ENCODE measurements at places on chromosomes 6 and 20.

DNA sequence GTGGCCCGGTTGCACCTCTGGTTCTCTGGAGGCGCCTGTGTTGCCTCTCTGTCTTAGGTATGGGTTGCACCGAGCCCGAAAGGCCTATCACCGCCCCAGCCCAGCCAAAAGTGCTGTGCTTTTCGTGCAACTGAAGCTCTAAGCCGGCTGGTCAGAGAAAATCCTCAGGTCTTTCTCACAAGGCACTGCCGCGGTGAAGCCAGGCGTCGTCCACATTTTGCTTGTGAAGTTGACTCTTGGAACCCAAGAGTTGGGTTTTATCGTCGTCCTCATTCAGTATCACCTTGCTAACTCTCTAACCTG is 726 bp upstream of the EMILIN3 start:
- DNase-seq, result no peak

- DNase-seq, result no peak
Observed at GRCh38 chr20:57653546-57653900, 33.3 kb upstream of the ZBP1 start.

DNA sequence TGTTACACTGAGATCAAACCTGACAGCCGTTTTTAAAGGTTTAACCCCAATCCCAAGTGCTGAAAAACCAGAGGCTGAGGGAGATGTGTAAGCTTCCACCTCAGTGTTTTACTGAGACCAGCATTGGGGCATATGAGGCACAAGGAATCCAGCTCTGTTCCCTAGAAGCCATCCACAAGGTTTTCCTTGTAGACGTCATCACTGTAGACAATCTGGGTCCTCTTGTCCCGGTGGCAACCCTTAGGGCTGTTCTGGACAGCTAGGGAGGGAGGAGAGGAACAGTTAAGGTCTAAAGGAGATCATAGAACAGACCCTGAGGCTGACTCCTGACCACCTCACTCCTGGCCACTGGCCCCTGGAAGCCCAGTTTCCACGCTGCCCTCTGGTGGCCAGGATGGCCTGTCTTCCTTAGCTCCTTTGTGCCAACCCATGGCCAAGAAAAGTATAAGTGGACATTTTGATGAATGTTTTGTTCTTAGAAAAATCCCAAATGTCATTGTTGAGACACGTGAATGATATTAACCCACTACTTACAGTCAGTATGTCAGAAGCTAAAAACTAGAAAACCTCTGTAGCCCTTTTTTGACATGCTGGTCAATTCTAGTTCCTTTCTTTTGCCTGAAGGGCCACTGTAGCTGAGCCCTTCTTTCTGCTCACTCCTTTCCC is 6.4 kb downstream of the CFB start:
- no peak for DNase-seq

DNA sequence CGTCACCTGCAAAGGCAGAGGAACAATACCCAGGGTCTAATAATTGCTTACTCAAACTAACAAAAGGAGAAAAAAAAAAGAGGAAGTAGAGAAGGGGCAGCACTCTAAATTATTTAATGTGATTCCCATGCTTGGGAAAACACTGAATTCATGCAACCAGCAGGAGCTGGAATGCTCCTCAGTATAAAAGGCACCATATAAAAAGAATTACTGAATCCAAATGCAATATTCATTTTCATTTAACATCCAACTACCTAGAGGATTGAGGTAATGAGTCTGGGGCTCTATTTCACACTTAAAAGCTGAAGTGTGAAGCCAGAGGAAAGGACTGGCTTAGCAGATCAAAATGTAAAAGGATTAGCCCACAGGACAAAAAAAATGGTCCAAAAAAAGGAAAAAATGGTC is 8.7 kb downstream of the B4GALT5 start:
- no peak for DNase-seq

- no peak for DNase-seq
Observed at GRCh38 chr6:24710519-24711303, 8.2 kb downstream of the C6orf62 start.

DNA sequence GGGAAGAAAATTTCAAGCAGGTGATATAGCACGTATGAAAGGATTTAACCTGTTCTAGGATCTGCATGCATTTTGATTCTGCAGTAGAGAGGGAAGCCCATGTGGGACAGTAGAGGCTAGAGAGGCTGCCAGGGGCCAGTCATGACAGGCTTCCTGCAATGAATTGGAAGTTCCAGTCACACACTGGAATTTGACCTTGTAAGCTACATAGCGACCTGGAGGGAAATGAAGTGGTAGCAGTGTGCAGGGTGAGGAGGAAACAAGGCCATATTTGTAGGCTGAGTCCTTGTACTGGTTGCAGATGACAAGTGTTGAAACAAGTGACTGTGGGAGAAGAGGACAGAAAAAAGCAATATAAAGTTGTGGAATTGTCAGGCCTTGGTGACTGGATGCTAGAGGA is 58.6 kb upstream of the OLIG3 start:
- no peak for DNase-seq

DNA sequence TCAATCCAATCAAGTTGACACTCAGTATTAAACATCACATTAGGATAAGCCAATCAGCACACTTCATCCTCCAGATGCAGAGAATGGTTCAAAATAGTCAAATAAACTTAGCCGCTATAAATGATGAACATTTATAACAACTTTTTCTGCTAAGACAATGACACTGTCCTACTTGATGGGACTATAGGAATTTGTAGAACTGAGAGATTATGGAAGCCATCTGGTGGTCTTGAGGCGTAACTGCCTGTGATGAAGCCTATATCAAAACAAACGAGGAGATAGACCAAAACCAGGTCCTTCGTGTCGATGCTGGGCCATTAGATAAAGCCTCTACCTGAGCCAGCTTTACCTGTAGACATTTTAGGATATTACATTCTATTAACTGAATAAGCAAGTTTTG is 631.1 kb downstream of the COL12A1 start:
- no peak for DNase-seq

DNA sequence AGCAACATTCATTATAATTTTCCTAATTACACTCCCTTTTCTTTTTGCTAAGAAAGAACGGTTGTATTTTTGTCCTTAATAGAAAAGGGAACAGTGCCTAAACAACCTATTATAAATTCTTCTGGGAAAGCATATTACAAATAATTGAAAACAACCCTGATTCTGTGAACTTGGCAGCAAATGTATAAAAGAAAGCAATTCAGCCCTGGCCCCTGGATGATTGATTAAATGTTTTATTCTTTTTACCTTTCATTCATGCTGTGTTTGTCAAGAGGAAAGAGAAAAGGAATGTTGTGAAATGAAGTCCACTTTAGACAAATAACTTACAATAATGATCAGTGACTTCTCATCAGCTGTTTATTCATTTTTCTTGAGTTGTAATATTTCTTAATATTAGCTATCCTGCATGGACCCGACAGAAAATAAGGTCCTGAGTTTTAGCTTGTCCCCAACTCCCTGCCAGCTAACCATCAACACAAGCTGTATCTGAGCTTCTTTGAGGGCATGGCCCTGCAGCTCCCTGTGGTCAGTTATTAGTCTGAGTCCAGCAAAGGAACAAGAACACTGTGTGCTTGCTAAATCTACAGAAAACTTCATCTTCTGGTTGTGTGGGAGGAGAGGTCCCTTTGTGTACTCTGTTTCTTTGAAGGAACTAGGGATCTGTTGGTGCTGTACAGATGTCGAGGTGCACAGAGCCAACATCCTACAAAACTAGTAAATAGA is 248.2 kb downstream of the LAMA2 start:
- DNase-seq, result no peak

DNA sequence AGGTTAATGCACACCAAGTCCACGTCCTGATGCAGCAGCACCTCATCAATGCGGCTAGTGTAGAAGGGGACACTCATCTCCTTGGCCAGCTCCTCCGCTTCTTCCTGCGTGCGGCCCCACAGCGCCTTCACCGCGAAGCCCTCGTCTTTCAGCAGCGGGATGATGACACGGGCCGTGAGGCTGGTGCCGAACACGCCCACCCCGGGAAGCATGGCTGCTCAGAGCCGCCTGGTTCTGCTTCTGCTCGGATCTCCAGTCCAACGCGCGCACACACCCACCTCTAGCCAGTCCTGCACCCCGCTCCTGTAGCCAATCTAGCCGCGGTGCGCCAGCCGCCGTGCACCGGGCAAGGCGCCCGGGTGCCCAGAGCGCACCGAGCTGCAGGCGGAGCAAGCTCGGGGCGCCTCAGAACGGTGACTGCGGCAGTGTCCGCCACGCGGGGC is 700 bp downstream of the GFOD1 start:
- no peak for DNase-seq

DNA sequence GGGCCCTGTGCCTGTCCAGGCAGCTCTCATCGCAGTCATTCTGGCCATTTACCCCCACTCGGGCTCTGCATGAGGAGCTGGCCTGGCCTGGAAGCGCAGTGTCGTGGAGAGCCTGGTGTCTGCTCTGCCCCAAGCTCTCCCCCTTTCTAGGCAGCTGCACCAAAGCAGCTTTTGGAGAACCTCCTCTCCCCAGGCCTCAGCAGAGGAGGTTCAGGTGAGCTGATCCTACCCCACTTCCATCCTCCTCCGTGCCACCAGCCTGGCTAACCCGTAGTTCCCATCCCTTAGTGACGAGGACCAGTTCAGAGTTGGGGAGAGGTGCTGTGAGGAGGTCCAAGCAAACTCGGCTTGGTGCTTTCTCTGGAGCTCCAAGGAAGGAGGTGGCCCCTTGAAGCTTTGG is 30.5 kb upstream of the PHACTR3 start:
- no peak for DNase-seq

- DNase-seq, result no peak
Observed at GRCh38 chr6:84763003-84763885, 1.2 kb downstream of the TBX18 start.

DNA sequence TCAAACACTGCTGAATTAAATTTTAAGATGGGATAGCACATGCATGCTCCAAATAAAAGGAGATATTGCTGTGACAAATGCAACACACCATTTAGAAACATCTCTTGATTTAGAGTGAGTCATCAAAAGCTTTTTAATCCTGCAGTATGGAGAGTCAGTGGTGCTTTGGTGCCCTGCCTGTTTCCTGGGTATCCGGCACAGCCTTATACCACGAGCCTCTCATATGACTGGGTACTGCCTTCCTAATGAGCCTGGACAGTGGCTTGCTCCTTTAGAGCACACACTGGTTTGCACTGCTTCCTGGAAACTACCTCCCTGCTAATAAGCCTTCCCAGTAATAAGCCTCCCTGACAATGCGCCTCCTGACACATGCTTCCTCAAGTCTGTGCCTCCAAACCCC is 65.3 kb upstream of the KCNK16 start:
- DNase-seq, result no peak

DNA sequence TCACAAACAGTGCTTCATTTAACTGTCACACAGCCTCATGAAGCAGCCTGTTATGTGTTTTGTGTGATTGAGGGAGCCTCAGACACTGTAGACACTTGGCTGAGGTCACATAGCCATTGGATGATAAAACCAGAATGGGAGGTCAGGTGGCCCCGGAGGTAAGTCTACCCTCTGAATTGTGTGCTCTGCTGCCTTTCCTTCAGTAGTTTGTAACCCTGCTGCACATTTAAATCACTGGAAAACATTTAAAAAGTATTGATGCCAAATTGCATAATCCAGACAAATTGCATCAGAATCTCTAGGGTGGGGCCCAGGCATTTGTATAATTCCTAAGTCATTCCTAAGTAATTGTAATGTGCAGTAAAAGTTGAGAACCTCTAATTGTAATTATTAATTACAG is 85.2 kb upstream of the ECI2 start:
- DNase-seq, result no peak

- DNase-seq, result no peak
Observed at GRCh38 chr6:71072508-71072907, 115.6 kb upstream of the B3GAT2 start.

DNA sequence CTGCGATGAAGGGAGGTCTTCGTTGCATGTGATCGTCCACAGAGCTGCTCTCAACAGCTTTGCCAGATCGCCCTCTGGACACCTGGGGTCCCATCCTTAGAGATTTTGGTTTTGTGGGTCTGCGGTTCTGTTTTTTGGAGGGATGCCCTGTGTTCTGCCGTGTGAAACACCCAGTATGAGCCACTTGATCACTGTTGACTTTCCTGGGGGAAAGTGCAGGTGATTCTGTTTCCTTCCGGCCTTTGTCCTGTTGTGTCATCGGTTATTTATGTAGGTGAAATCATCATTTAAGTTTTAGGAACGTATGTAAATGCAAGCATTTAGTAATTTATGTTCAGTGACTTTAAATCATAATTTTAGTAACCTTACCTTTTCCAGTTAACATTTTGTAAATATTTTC is 56.4 kb upstream of the SLC22A1 start:
- no peak for DNase-seq

GRCh38 chr6:110629153-110629552 is 152.7 kb upstream of the SLC22A16 start:
- DNase-seq, result no peak

GRCh38 chr6:42313941-42314570 is 96.4 kb upstream of the MRPS10 start:
- no peak for DNase-seq

DNA sequence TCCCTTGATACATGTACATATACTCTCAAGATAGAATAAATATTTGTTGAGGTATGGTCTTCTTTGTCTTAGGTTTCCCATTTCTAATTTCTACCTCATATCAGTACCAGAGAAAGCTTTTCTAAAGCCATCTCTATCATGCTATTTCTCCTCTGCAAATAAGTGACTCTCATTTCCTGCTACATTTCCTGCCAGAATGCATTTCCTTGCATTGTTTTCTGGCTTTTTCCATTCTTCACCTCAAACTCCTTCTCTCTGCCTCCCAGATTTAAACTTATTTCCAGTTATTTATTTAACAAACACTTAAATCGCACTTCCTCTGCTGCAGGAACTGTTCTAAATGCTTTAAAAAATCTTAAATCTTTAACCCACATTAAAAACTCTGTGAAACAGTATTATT is 74.4 kb upstream of the STMND1 start:
- DNase-seq, result no peak

DNA sequence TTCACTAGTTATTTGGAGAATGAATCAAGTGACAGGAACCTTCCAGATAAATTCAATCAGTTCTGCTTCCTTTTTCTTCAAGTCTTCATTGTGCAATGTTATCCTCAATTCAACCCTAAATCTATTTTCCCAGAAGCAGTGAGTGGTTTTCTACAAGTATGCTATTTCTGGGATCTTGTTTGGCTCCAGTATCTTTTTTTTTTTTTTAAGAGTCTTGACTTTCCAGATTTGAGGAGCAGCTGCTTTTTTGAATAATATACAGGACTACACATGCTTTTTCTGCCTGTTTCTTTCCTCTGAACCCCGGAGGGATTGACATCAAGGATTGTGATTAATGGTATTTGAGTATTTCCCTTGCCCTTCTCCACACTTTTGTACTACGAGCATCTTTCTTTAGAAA is 339.2 kb upstream of the JAG1 start:
- DNase-seq, result no peak

DNA sequence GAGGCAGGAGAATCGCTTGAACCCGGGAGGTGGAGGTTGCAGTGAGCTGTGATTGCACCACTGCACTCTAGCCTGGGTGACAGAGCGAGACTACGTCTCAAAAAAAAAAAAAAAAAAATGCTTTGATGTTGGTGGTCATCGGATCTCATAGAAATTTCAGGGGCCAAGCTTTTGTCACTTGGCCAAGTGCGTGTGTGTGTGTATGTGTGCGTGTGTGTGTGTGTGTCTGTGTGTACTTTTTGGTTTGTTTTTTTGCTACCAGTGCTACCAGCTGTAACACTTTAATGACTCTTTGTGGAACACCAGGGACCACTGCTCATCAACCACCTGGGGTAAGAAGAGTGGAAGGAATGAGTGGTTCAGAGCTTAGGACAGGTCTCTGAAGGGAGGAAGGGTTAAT is 49.7 kb downstream of the TRAF3IP2 start:
- no peak for DNase-seq

- no peak for DNase-seq
Observed at GRCh38 chr6:151885234-151885633, 77.8 kb downstream of the ESR1 start.

GRCh38 chr6:72639920-72640614 is 18.2 kb downstream of the KCNQ5 start:
- DNase-seq, result no peak

- no peak for DNase-seq
Observed at GRCh38 chr6:128158496-128158895, 257.6 kb upstream of the THEMIS start.

Data from stimulated activated CD8-positive, alpha-beta memory T cell treated with anti-CD3 and anti-CD28 coated beads, Interleukin-7, amount 100 ng/mL, for 1 hour (primary cell).